ENCODE measurements at places on chromosomes 13 and 19.

DNA sequence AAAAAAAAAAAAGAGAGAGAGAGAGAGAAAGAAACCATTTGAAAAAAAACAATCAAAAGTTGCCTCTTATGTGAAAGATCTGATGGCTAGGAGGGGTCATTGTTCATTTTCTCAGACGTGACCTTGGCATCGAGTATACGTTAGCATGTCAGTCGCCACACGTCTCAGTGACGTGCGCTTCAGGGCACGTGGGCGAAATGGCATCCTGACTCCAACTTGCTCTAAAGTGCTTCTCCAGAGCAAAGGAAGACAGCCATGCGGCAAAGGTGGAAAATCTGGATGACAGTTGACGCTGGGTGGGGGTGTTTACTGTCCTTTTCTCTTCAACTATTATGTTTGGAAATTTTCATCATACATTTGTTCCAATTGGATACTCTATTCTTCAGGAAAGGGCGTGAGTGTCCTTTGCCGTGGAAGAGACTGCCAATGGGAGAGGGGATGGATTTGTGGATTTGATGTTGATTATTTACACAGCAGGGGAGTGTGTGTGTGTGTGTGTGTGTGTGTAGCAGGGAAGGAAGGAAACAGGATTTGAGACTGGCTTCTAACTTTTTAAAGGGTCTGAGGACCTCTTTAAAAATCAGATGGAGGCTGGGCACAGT lies 25.0 kb downstream of the KLF2 start:
- no peak for DNase-seq

DNA sequence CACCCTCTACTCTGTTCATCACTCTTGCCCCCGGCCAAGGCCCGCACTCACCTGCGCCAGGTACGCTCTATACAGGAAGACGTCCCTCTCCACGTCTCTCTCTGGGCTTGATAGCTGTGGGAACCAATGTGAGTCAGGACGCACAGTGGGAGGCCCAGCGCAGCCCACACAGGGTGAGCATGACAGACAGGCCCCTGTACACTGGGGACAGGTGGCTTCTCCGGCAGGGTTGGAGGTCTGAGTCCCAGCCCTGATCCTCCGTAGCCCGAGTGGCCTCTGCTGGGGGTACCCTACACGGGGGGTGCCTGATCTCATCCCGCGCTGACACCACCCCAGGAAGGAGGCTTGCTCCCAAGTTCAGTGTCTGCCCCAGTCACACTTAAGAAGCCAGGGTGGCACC lies 6.3 kb downstream of the COPE start:
- DNase-seq, result no peak

GRCh38 chr19:1734321-1734966 lies 18.9 kb upstream of the ONECUT3 start:
- no peak for DNase-seq

DNA sequence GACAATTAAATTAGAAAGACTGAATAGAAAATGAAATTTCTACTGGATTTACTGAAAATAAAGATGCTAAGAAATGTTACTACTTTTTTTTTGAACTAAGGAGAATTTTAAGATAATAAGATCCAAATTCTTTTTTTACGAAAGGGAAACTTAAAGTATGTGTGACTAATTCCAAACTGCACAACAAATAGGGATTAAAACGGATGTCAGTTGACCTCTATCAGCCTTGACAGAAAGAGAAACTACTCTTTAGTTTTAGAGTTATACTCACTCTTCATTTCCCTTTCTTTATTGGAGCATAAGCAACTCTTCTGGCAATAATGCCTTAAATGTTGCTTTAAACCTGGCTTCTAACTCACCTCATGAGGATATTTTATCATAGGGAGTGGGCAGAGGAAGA lies 273.8 kb downstream of the SLITRK6 start:
- no peak for DNase-seq

GRCh38 chr19:41604831-41605230 lies 22.0 kb downstream of the CEACAM4 start:
- no peak for DNase-seq

GRCh38 chr13:60583196-60583888 lies 186.3 kb downstream of the TDRD3 start:
- no peak for DNase-seq

DNA sequence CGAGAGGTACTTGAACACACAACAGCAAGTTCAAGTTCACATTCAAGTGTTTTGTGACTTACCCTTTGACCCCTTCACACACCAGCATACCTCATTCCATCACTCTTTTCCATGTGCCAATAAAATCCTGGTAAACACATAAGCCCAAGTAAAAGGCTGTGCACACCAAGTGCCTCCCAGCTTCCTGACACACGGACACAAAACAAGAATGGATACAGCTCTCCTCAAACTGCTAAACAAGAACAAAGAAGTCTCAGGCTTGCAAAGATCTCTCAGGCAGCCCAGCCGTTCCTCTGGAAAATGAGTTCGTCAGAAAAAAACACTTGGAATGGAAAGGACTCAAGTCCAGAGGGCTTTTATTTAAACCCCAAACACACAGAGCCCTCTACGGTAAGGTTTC lies 83.7 kb downstream of the NUFIP1 start:
- no peak for DNase-seq

DNA sequence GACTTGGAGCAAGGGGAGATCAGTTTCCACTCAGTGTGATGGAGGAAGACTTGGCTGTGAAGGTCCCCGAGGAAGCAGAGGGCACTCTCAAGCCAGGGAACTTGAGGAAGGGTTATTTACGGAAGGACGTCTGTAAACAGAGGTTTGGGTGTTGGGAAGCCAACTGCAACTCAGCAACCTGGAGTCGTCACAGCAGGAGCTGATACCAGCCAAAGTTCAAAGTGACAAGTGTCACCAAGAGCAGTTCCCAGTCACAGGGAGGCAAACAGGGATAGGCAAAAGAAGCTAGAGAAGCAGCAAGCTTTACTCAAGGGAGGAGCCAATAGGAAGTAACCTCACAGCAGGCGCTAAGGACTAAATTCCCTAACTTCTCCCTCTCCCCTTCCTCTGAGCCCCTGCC lies 205.5 kb downstream of the EFNB2 start:
- no peak for DNase-seq

DNA sequence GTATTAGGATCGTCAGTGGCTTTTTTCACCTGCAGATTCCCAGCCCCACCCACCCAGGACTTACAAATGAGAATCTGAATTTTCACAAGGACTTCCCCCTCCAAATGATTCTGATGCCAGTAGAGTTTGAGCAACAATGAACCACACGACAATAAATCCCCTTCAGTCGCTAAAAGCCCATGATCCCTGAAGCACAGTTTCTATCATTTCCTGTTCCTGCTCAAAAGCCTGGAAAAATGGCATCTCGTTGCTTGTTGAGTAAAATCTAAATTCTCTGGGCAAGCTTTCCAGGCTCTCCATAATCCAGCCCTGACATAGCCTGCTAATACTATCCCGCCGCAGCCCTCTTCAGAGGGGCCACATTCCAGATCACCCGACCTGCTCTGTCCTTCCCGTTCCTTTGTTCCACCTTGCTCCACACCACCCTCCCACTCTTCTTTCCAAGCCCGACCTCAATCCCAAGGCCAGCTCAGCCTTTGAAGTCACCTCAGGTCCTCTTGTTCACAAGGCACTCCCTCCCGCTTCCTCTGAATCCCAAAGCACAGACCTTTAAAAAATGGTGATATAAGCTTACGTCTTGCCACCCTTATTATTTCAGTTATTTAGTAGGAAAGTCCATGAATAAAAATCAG lies 67.9 kb downstream of the NUFIP1 start:
- DNase-seq, result no peak

DNA sequence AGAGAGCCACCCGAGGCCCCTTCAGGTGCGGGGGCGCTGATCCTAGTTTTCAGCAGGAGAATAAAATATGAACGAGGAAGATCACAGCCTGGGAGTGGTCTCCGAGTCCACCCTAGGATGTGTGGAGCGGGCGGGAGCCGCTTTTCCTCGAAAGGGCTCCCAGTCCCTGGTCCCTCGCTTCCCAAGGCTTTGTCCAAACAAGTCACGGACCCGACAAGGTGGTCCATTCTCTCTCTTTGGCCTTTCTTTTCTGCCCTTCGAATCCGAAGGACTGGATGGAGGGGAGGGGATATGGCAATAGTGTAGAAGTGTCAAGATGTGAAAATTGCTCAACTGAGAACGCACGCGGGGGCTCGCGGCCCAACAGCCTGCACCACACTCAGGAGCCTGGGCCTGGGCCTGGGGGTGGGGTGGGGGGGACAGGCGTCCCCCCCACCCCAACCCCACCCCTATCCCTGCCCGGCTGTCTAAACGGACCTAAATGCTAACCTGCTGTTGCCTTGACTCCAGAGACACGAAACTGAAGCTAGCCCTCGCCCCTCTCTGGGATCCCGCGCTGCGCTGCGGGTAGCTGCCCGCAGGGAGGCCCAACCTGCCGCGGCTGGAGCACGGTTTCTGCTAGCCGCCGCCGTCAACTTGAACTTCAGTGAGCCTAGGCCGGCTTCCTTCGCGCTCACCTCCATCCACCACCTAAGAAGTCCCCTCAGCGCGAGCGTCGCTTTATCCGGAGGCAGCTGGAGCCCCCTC lies 7.1 kb downstream of the ZIC2 start:
- no peak for DNase-seq

DNA sequence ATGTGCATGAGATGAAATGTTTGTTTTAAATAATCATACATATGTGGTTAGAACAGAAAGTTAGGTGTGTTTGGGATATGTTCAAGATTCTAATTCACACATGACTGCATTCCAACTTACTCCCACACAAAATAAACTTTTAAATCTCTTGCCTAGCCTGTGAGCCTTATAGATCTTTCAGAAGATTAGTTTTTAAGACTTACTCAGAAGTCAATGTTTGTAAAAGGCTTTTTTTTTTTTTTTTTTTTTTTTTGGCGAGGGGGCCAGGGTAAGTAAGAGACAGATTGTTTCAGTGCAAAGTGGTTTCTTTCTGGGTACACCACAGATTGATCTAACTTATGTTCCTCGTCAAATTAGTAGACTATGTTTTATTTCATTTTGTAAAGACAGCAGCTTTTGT lies 39.1 kb downstream of the GPR180 start:
- no peak for DNase-seq

- DNase-seq, result no peak
These were observed 4.1 kb upstream of the ICAM3 start for GRCh38 chr19:10343495-10343894.

GRCh38 chr19:9735986-9736385 lies 32.6 kb downstream of the ZNF846 start:
- no peak for DNase-seq

DNA sequence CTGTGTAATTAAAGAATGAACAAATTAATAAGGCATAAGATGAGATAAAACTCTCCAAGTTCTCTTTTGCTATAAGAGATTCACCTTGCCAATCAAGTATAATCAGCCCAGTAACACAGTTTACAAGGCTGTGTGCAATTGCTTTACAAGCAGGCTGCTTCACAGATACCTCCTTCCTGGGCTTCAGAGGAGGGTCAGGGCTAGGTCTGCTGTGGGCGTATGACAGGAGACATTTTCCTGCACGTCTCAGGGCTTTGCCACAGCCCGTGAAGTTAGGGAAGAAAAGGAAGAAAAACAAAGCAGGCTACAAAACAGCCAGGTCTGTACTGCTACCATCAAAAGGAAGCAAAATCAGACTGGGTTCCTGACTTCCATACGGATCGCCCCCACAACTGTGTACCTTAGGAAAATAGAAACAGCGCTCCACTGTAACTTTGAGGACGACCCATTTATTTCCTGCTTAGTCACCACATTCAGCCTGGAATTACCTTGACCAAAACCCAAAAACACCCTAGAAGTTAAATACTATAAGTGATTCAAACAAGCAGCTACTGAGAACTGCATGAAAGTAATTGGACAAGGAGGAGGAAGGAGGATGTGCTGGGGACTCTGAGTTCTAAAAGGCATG lies 12.4 kb downstream of the EFNB2 start:
- no peak for DNase-seq

- DNase-seq, result no peak
These were observed 22.3 kb upstream of the HNRNPUL1 start for GRCh38 chr19:41241859-41242258.

- no peak for DNase-seq
These were observed 634.3 kb upstream of the PCDH20 start for GRCh38 chr13:62049992-62050391.

DNA sequence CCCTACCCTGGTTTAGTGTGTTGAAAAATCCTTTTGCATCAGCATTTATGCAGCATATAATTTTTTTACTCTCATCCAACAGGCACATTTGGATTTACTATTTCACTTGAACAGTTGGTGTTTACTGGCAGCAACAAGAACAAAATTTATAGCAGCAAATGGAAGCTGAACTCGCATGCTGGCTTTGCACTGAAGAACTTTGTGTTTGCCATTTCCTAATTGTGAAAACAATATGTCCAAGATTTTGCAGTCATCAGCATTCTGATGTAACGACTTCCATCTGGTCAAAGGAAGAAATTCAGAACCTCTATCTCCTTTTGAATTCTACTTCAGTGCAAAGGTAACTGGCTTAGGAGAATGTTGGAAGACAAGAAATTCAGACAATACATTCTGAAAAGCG lies 131.0 kb downstream of the DLEU7 start:
- no peak for DNase-seq

- DNase-seq, result peak; percentile 60
These were observed 485.5 kb downstream of the DIAPH3 start for GRCh38 chr13:59677966-59678814.

DNA sequence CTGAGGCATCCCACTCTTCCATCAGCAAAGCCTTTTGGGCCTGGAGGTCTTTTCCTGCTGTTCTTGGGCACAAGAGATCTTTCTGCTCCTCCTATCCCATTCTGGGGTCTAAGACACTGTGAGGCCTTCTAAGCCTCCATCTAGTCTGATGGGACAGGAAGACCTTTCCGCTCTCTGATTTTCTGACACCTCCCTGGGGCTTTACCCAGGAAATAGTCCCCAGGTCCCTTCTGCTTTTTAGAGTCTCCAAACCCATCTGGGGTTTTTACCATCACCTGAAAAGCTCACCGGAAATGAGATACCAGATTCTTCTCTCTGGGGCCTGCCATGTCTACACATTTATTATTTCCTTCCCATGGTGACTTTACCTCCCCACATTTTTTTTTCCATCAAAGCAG lies 21.1 kb downstream of the CLEC17A start:
- DNase-seq, result no peak

DNA sequence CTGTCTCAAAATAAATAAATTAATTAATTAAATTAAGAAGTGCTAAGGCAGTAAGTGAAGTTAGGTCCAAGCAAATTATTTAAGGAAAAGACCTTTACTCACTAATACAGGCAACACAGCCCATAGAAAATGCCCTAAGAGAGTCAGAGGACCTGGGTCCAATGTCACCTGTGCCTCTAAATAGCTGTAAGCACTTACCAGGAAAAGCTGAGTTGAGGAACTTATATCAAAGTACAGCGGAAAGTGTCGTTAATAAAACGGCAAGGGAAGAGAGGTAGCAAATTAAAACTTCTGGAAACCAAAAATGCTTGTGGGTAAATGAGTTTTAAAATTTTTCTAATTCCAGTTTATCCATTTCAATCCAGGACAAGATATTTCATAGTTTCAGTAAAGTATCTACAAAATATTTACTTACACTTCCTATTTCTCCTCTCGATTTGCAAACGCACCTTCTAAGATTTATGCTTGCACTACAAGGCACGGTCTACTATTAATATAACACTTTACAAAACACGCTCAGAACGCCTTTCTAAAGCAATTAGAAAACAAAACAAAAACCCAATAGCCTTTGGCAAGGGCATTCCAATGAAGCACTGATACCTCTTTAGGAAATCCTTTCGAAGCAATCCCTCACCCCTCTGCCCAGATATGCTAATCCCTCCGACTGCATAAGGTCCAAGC lies 963 bp downstream of the VPS36 start:
- DNase-seq, result no peak

GRCh38 chr13:32984857-32985626 lies 31.2 kb upstream of the KL start:
- DNase-seq, result peak; percentile 25
